ENCODE measurements at places on chromosomes 2 and 18.

GRCh38 chr18:24595561-24596031 lies 135.2 kb downstream of the HRH4 start:
- no peak for DNase-seq

DNA sequence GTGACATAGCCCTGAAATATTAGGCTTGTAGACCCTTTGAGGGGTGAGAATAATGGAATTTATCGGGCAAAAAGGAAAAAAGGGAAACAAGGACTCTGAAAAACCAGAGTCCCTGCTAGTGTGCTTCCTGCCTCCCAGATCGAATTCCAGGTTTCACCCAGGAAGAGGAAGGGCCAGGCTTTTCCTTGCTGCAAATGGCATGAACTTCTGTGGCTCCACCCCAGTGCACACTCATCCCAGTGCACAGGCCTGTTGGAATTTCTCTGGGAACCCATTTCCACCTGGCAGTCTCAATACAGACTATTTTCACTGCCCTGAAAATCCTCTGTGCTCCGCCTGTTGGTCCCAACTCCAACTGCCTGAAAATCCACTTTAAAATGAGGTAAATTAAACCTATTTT lies 29.9 kb downstream of the C18orf54 start:
- no peak for DNase-seq

GRCh38 chr2:149782572-149782971 lies 195.0 kb upstream of the MMADHC start:
- no peak for DNase-seq

DNA sequence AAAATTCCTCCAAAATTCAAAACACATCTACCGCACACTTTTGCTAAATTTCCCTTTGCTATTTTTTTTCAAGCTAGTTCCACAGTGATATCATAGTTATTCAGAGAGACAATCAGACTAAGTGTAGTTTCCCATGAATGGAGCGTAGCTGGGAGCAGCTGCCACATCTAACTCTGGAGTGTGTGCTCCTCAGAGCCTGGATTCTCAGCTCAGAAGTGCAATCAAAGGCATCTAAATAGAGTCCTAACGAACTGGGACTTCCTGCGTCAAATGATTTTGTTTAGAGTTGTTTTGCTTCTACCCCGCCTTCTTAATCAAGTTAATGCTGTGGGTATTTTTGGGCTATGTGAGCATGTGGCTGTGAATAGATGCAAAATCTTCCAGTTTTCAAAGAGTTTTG lies 160.3 kb downstream of the TMEM18 start:
- DNase-seq = no peak

GRCh38 chr2:205766779-205767359 lies 84.6 kb downstream of the NRP2 start:
- peak; percentile 66 for DNase-seq

DNA sequence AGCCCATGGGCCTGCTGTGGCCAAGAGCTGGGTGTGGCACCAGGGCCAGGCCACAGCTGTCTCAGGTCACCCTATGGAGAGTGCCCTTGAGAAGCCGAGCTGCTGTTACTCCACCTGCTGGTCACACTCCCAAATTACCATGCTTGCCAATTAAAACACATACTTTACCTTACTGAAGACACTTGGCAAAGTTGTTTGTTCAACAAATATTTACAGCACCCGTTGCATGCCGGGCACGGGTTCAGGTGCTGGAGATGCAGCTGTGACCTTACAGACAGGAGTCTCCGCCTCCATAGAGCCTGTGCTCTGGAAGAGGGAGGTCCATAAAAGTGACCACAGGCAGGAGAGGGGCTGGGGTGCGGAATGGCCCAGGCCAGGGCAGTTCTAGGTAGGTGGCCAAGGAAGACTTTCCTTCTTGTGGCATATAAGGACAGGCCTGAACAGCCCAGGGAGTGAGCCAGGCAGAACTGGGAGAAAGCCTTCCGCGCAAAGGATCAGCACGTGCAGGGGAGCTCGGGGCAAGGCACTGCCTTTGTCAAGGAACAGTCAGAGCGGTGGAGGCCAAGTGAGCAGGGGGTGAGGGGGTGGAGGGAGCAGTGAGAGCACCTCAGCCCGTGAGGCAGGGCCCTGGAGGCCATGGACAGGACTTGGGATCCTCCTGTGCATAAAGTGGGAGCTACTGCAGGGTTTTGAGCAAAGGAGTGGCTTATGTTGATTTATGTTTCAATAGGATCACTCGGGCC lies 23.6 kb upstream of the RBM44 start:
- no peak for DNase-seq

DNA sequence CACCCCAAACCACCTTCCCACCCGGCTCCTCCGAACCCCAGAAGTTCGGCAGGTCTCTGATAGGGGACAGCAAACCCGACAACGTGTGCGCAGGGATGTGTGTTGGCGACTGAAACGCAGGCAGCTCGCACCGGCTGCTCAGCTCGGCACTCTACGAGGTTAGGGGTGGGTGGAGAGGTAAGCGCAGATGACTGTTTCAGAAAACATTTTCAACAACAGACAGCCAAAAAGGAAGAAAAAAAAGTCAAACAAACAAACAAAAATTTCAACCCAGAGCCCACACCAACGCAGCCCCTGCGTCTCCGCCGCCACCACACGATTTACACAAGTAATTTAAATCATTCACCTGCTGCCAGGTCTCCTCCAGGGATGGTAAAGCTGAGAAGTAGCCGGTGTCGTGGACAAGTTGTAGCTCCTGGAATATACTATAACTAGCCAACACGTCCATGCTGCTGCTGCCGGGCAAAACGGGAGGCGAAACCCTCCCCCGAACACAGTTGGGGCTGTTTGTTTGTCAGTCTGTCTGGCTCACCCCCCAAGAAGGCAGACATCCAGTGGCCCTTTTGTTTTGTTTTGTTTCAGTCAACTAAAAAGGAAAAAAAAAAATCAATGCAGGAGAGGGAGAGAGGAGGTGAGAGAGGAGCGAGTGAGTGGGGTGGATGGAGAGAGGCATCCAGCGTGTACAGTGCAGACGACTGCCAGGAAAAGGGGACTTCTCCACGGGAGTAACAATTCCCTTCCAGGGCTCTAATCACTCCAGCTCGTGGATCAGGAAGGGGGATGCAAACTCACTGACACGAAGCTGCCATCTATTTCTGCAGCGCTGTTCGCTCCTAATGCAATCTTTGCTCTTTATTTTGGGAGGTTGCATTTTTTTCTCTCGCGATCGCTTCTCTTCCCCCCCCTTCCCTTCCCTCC lies at the start of gene KLF7:
Gene KLF7, minus strand, starts transcription at position 828 of the 918 bp plus-strand sequence. Its CDS starts 380 bp downstream, at position 448.
- DNase-seq = no peak

DNA sequence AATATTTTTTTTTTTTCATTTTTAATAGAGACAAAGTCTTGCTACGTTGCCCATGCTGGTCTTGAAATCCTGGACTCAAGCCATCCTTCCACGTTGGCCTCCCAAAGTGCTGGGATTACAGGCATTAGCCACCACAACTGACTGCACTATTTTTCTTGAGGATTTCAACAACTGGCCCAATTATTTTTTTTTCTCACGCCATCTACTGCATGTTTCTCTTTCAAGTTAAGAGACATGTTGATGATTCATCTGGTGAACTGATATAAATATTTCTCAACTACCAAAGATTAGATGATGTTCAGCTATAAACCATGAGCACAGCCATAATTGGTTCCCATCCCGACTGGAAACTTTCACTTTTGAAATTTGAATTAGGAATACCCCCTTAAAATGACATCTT lies 688.4 kb upstream of the SYT4 start:
- DNase-seq = no peak

GRCh38 chr2:144181001-144181400 lies 338.9 kb downstream of the ZEB2 start:
- no peak for DNase-seq

GRCh38 chr2:37907501-37908225 lies 17.4 kb upstream of the RMDN2 start:
- DNase-seq = no peak

GRCh38 chr2:51014759-51015158 lies 17.2 kb downstream of the NRXN1 start:
- no peak for DNase-seq

Data from urinary bladder (tissue), 4 donors.